Activated T-cell treated with anti-CD3 and anti-CD28 coated beads for 1 hour (primary cell): ENCODE measurements at places on chromosomes 11 and 22.

GRCh38 chr11:66868726-66869566 lies 12.1 kb downstream of the LRFN4 start:
- peak; percentile 68 for DNase-seq

DNA sequence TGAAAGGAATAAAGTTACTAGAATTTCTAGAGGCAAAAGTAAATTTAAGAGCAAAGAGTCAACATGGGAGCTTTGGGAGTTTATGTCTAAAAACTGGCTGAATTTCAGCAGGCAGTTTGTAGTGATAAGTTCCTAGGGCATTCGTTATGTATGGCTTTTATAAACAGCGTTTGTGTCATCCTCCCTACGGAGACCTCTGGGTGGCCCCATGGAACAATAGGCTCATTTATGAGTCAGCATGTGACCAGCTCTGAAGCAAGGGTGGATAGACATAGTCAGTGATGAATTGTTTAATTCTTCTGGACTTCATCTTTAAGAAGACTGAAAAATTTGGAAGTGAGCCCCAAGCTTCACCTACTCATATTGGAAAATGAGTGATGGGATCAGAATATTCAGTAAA lies 37.1 kb downstream of the SVIP start:
- DNase-seq, result no peak

- no peak for DNase-seq
These were observed 1241.5 kb downstream of the BRD1 start for GRCh38 chr22:48585916-48586798.

- no peak for DNase-seq
These were observed 170.6 kb downstream of the MPPED1 start for GRCh38 chr22:43582394-43582793.

DNA sequence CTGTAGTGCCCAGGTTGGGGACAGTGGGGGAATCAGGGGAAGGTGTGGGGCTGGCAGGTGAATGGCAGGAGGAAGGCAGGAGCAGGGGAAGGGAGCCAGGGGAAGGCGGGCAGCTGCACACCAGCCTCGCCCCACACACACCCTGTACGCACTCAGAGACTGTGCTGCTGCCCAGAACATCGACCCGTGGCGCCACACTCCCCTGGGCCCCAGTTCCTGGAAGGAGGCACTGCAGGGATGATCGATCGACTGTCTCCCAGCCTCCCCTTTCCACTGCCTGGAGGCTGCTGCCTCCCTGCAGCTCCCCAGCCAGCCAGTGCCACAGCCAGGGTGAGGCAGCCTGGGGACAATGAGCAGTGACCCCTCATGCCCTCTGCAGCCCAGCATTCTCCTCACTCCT lies 19.2 kb downstream of the PDE2A start:
- DNase-seq, result no peak

DNA sequence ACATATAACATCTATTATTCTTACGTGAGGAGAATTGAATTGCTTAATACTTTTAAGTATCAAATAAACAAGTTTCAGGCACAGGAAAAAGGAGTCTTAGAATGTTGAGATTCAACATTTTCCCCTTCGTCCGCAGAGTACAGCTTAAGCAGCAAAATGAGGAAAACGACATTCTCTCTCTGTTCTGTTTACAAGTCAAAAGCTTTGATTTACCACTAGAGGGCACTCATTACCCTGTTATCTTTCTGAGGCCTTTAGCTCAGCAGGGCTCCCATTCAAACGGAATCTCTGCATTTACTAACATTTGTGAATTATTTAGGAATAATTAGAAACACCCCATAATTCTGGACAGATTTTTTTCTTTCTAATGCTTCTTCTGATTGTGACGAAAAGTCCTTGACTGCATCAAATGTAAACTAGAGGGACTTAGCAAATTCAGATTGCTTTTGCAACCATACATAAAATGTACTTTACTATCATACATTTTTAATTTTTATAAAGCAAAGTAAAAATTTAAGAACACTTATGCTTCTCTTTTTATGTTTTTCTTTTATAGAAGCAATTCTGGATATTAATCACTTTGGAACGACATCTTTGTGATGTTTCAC lies 75.0 kb downstream of the JRKL start:
- no peak for DNase-seq

DNA sequence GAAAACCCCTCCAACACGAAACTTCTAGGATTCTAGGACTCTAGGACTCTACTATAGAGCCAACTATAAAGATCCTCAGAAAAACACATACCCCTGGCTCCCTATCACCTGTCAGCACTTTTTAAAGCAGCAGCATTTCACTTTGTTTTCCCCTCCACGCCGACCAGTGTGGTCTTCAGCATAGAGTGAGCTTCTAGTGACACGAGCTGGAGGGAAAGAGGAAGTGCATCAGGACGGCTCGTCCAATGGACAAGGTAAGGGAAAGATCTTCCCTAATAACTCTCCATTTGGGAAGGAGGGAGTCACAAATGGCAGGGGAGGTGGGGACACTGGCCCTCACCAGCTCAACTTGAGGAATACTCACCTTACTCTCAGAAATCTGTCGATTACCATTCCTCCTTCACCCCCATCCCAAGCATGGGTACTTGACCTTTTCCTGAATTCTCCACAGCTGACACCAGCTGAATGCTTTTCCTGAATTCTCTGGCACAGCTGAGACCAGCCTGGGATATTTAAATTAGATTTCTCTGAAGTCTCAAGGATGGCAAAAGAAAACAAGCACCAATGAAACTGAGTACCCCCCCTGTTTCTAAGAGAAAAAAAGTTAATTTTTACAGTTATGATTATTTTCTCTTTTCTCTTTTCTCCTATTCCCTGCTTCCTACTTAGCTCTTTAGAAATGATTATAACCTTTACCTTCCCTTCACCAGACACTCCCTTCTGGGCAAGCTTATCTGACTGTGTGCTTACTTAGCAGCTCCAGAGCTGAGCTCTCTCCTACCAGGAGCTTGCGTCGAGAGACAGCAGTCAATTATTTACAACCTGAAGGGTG lies 33.3 kb upstream of the NNMT start:
- no peak for DNase-seq

DNA sequence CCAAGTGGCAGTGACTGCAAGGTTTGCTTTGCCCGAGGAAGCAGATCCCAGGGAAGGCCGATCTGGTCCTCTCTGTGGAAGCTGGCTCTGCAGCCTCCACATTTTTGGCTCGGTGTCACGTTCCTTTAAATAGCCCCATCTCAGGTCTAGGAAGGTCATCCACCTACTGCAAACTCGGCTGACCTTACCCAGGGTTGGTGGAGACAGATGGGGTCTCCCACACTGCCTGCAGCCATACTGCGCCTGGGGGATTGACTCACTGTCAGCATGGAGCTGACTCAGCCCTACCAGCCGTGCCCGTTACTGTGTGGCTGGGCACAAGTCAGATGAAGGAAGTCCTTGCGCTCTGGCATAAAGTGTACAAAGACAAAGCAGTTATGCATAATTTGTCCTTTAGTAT lies 16.9 kb downstream of the CDPF1 start:
- no peak for DNase-seq
